ENCODE measurements at places on chromosomes 6 and 20.

GRCh38 chr6:12081771-12082170, 69.7 kb downstream of the HIVEP1 start:
- DNase-seq: no peak

DNA sequence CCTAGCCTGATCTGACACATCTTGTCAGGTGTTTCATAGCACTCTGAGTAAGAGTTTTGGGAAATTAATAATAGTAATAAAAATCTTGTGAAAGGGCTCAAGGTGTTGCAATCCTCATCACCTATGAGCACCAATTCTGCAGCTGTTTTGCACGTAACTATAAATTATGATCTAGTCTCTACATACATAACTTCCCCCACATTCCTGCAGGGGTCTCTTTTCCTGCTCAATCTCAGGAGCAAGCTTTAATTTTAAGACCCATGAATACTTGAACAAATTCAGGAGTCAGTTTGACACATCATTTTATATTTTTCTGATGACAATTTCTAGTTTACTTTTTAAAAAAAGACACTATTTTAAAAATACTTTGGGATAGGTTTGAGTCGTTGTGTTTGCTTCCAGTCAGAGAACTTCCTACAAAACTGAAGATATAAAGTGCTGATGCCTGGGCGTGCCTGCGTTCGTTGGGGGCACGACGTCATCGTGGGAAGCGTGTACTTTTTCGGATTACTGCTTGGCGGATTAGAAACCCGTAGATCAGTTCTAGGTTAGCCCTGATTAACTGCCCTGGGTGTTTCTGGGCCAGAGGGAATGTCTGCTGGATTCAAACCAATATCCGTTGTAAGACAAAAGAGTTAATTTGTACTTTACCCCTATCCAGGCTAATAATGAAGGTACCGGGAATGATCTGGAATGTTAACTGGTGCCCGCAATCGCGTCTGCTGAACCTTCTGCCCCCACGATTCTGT, 1.0 kb upstream of the E2F3 start:
- DNase-seq: peak; percentile 31

DNA sequence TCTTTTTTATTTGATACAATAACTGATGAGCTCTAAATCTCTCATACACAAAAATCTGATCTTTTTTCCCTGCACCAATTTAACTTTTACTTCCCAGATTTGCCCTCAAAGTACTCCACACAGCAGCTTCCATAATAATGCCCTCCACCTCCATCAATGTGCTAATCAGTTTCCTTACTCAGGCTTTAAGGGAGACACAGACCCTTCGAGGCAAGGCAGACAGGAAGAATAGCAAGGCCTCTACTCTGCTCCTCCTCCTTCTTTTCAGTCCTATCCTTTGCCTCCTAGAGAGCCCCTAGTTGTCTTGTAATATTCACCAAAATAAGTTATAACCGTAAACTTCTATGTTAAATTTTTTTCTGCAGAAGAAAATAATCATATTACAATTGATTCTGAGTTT, 444.9 kb upstream of the RNF217 start:
- DNase-seq: no peak

DNA sequence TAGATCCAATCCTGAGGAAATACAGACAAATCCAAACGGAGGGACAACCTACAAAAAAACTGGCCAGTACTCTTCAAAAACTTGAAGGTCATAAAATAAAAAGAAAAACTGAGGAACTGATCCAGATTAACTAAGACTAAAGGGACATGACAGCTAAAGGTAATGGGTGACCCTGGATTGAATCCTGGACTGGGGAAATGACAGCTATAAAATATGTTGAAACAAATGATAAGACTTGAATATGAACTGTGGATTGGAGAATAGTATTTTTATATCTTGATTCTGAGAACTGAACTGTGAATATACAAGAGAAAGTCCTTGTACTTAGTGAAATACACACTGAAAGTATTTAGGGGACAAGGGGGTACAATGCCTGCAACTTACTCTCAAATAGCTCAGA, 96.9 kb upstream of the EMILIN3 start:
- DNase-seq: no peak

DNA sequence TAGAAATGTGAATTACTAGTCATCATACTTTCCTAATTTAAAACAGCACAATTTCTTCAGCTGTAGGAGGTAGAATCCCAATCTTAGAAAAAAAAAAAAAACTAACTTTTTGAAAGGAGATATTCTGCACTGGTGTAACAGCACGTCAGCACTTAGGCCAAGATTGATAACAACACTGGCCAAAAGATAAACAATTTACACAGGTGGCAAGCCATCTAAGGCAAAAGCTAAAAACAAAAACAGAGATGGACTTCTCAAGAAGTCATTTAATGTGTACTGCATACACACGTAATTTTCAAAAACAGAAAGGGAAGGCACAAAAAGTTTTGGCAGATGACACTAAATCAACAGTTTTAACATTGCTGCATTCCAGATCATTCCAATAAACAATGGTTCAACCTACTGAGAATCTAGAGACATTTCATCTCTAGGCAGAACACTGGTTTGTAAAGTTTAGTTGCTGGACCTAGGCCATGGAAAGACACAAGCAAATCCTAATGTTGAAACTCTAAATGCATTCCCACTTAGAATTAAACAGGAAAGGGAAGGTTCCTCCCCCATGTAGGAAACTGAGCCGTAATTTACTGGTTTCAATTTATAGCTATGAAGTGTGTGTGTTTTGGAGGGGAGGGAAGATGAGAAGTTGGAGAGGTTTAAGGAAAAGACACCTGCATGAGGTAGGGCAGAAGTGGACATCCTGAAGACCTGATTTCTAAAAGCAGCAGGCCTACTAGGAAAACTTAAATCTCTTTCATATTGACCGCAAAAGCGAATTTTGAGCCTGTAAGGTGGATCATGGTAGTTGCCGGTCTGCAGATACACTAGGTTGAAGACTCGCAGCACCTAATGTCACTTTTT, 1.3 kb downstream of the GCLC start:
- no peak for DNase-seq

DNA sequence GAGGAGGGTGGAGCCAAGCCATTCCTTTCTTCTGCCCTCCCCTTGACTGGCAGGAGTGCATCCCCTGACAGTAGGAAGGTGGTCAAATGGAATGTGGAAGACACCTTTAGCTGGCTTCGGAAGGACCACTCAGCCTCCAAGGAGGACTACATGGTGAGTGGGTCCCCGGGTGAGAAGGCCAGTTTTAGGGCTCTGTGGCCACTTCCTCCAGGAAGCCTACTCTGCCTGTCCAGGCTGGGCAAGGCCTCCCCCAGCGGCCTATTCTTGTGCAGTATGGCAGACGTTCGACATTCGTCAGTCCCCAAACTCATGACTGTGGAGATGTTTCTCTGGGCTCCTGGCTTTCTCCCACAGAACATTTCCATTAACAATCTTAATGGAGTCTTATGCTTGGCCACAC, 9.1 kb downstream of the PCIF1 start:
- no peak for DNase-seq
